ENCODE measurements at places on chromosomes 3 and 15.

- DNase-seq, result no peak
These were observed 157.3 kb upstream of the BHLHE40 start for GRCh38 chr3:4821975-4822374.

DNA sequence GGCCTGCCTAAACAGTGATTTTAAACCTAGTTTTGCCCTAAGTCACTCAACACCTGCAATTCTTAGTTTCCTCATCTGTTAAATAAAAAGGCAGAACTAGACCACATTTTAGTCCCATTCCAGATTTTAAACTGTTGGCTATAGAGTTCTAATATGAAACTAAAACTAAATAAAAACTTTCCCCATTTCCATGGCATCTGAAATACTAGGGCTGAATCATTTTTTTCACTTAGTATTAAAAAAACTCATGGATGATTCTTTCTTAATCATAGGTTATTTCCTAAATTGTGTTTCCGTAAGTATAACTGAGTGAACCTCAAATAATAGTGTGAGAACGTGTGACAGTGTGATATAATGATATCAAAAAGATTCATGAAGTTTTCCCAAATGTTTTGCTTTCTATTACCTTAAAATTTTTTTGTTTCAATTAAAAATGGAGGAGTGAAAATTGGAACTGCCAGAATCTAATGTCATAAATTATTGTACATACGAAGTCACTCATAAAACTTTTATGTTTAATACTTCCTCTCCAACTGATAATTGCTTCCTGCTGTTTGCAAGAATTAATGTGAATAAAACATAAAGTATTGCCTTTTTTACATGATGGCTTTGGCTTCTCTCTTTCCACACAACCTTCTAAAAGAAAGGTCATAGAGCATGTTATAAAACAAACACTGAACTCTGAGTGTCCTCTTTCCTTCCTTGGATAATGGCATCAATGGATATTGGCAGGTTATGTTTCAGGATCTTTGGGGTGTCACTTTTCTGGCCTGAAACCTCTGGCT, 315.1 kb upstream of the MME start:
- DNase-seq, result no peak

DNA sequence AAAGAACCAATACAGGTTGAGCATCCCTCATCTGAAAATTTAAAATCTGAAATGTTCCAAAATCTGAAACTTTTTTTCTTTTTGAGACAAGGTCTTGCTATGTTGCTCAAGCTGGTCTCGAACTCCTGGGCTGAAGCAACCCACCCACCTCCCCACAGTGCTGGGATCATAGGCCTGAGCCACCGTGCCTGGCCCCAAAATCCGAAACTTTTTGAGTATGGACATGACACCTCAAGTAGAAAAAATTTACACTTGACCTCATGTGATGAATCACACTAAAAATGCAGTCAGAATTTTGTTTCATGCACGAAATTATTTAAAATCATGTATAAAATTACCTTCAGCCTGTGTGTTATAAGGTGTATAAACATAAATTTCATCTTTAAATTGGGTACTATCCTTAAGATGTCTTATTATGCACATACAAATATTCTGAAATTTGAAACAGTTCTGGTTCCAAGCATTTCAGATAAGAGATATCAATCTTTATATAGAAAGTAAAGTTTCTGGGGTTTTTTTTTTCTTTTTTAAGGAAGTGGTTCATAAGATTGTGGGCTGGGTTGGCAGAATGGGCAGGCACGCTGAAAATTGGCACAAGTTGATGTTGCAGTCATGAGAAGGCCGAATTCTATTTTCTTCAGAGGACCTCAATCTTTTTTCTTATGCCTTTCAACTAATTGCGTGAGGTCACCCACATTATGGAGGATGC, 72.5 kb downstream of the SPRED1 start:
- no peak for DNase-seq

DNA sequence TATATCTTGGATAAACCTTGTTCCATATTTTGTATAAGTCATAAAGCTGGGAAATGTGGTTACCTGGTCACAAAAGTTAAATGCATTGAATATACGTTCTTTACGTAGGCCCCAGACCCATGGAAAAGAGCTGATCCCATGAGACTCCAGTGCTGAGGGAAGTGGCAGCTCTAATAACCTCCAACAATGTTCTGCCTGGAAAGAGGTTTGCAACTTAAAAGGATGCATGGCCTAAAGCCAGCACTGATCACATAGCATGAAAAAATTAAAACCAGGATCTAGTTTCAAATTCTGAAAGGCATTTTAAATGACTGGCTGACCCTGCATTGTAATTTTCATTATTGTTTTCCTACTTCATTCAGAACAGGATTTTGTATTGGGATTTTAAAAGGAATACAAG, 27.9 kb upstream of the STRIT1 start:
- DNase-seq, result no peak

DNA sequence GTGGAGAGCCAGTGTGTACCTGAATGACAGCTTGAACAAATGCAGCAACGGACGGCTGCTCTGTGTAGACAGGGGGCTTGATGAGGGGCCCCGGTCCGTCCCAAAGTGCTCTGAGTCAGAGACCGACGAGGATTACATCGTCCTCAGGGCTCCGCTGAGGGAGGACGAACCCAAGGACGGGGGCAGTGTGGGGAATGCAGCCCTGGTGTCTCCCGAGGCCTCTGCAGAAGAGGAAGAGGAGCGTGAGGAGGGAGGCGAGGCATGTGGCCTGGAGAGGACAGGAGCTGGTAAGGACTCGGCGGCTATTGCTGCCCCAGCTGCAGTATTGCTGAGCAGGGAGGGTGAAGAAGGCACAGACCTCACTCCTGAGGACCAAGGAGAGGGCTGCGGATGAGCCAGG, 54.4 kb upstream of the WNT7A start:
- no peak for DNase-seq

GRCh38 chr15:67660874-67661606, 118.5 kb downstream of the MAP2K5 start:
- no peak for DNase-seq

DNA sequence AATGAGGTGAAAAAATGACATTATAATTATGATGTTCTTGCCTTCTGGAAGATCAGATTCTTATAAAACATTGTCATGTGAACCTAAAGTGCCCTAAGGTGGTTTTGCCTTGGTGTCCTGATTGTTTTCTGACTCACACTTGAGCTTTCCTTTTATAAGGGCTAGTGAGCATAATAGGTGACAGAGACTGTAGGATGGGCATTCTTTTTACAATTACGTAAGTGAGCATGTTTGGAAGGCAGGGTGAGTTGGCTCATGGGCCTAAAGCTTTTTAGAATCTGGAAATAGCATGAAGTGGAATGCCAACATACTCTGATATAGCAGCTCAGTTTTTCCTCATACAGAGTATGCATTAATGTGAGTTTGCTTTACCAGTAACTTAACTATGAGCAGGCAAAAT, 41.2 kb downstream of the CRYBG3 start:
- no peak for DNase-seq

GRCh38 chr15:73156431-73157191, 104.3 kb downstream of the NEO1 start:
- no peak for DNase-seq

DNA sequence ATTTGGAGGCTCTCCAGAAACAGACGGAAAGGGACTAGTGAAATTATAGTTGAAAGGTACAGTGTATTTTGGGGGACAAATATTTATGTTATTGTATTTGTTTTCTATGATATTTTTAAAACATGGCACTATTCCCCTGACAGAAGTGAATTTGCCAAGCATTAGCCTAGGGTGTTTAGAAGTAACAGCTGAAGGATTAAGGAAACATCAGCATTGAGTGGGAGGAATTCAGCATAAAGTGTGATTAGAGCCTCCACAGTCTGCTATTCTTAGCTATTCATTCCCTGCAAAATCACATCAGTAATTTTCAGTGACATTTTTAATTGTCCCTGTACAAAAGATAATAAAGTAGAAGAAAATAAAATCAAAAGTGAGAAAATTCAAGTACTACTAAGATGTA, 231.4 kb downstream of the ROBO2 start:
- DNase-seq, result no peak

DNA sequence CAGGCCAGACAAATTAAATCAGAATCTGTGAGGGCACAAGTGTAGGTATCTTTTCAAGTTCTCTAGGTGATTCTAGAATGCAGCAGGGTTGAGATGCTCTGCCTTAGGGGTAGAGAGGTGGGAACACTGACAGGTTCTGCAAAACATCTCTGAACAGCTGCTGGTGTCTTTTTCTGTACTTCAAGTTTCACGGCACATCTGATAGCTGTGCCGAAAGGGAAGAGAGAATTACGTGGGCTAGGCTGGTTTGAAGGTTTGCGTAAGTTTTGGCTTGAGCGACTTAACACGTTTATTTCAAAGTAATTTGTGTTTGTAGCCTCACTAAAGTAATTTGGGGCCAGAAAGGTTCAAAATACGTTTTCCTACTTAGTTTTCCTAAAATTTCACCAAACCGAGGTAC, 22.5 kb downstream of the PXK start:
- DNase-seq, result no peak

- no peak for DNase-seq
These were observed 210.8 kb downstream of the GAP43 start for GRCh38 chr3:115834068-115834467.

DNA sequence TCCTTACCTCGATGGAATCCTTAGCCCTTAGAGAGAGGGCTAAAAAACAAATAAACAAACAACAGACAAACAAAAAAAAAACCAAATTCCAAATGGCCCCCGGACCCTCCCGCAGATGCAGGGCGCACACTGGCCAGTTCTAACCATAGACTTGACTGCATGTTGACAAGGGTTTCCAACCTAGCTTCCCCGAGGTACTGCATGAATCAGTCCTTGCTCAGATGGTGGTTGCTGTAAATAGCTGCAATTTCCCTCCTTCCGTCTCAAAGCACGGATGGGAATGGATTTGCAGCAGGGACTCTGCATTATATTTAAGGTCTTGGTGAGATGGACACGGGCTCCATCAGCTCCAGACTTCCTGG, 162.8 kb downstream of the CD47 start:
- DNase-seq, result no peak

DNA sequence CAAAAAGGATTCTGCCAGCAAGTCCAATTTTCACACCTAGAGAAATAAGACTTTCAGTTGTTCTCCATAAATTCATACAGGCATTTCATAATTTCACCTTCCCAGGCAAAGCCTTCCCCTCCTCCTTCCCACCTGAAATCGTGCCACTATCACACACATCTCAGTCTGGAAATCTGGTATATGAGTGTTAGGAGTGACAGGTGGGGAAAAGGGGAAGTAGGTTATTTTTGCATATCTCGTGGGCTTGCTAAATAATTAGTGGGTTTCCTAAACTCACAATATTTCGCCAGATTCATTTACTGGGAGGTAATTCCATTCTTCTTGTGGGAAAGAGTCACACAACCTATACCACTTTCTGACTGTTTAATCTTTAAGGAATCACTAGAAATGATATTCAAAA, 7.4 kb downstream of the ALDH1A2 start:
- DNase-seq, result no peak

- DNase-seq, result no peak
These were observed 378.5 kb downstream of the DIPK2A start for GRCh38 chr3:144350125-144350524.

Data from NCI-H2029 (cell line).